ENCODE measurements at places on chromosomes 4 and X. TPM values are rescaled to one million over a fixed set of nuclear protein-coding genes. Genes with fewer than 3 reads are reported as not detected.

- DNase-seq: no peak
Observed at GRCh38 chr4:64385220-64385619, 24.0 kb downstream of the TECRL start.

STBD1 gene
- 25.8 TPM for total RNA-seq

GRCh38 chr4:76989391-76990061 lies 40.0 kb downstream of the SEPTIN11 start:
- DNase-seq: no peak

GRCh38 chrX:45344594-45344993 lies 143.9 kb upstream of the DIPK2B start:
- no peak for DNase-seq

- peak; percentile 60 for DNase-seq
Observed at GRCh38 chrX:131812847-131813825, 210.0 kb upstream of the STK26 start.

HSFX4 gene
- total RNA-seq: not detected

GRCh38 chr4:84684361-84684760 lies 101.4 kb downstream of the CDS1 start:
- DNase-seq: no peak

DNA sequence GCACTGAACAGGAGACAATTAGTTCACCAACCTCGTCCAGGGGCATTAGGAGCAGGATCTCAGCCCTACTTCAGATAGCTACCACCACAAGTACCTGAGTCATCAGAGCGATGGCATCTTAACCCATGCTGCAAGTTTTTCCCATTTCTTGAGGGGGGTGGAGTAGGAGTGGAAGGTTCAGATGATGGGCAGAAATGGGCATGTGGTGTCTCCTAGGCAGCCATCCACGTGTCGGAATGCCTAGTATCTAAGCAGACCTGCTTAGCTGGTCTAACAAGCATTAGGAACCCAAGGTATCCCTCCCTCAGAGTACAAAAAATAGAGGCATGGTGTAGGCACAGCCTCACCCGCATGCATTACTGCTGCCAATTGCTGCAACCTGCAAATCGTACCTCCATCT lies 159.1 kb upstream of the DGKK start:
- DNase-seq: no peak
